ENCODE measurements at places on chromosomes 12 and 14.

DNA sequence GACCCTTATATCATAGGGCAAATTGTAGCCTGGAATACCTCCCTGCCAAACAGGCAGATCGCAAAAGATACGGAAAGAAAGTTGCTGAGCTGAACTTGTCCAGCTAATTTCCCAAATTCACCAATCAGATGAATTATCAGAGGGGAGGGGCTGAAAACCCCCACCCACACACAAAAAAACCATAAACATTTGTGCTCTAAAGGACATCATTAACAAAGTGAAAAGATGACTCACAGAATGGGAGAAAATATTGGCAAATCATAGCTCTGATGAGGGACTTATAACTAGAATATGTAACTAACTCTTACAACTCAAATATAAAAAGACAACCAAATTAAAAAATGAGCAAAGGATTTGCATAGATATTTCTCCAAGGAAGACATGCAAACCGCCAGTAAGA is 36.3 kb downstream of the PTHLH start:
- no peak for DNase-seq

DNA sequence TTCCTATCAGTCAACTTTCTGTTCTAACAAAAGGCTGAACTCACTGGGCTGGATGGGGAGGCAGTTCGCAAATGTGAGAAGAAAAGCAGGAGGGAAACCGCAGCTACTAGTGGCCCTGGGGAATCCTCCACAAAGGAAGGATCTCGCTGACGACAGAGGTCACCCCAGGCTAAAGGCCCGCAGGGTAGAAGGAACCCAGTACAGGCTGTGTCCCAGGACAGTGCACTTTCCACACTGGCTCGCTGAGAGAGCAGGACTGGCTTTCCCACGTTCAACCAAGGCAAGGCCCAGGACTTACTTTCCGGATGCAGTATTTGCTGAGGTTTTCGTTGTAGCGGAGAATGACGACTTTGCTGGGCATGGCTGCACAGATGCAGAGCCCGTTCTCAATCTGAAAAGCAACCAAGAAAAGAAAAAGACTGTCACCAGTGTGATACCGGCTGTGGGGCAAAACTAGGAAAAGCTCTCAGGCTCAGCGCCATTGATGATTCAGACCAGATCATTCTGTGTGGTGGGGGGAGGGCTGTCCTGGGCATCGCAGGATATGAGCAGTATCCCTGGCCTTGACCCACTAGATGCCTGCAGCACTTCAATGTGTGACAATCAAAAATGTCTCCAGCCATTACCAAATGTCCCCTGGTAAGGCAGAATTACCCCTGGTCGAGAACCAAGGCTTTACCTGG is 36.3 kb downstream of the PRKAB1 start:
- no peak for DNase-seq

DNA sequence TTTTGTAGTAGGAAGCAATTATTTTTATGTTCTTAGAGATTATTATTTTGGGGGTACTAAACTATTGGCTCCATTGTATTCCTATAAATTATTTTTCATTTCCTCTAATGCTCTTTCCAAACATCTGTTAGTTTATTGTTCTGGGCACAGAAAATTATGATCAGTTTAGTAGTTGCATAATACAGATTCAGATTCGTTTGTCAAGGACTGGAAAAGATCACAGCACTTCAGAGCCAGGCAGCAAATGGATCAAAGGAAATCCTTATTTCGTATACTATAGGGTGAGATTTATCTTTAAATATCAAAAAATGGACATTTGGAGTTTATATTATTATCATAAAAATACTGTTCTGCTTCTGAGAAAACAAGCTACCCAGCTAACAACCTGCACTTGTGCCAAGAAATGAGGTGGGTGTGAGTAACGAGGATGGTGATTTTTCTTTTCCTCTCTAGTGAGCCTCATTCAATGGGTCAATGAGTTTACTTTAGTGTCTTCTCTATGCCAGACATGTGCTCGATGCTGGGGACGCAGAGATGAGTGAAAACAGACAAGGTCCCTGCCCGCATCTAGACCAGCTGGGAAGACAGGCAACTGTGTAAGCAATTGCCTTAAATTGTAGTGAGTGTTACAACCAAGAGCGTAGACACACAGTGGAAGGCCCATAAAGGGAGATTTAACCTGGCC is 208.6 kb upstream of the PLXNC1 start:
- no peak for DNase-seq

- no peak for DNase-seq
Observed at GRCh38 chr12:14988035-14988434, 15.2 kb downstream of the PDE6H start.

- no peak for DNase-seq
Observed at GRCh38 chr12:112185093-112185923, 59.9 kb downstream of the TRAFD1 start.

GRCh38 chr14:104294983-104295680 is 156.7 kb downstream of the KIF26A start:
- no peak for DNase-seq

DNA sequence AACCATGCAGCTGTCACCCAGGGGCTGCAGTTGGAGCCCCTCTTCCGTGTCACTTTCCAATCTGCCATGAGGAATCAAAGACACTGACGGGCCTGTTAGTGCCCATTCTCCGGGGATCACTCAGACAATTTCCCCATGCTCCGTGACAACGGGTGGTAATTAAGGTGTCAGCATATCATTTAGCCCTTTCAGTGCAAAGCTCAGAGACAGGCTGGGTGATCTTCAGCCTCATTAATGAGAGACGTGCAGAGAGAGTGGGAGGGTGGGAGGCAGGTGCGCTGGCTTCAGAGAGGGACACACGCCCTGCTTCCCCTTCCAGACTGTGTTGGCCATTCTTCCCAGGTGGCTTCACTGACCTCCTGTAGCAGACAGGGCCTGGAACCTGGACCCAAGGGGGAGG is 58.7 kb downstream of the MVK start:
- no peak for DNase-seq

DNA sequence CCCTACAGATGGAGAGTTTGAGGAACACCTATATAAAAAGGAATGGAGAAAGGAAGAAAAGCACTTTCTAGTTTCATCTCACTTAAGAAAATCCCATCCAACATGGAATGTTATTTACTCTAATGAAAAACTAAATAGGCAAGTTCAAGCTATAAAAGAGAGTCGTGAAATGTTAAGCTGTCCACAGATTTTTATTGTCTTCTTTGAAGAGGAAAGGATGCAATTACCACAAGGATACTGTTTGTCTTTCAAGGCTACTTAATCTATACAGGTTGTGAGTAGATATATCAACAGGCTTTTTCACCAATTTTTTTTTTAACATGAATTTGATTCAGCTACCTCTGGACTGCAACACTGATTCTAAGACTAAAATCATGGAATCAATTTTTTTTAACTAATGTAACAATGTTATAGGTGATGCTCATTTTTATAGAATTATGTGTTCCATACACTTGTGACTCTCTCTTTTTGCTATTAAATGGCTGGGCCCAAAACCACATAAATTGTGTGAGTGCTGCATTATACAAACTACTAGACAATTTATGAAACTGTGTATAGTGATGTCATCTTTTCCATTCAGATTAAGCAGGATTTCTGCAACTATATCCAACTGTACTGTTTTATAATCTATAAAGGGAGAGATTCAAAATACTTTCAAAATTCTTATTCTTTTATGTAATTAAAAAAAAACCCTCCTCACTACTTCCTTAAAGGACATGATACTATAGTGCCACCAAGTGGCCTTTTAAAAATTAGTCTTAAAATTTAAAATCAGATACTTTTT is 26.8 kb upstream of the BMAL2 start:
- no peak for DNase-seq

- DNase-seq, result no peak
Observed at GRCh38 chr12:121738340-121738858, 25.8 kb downstream of the TMEM120B start.

DNA sequence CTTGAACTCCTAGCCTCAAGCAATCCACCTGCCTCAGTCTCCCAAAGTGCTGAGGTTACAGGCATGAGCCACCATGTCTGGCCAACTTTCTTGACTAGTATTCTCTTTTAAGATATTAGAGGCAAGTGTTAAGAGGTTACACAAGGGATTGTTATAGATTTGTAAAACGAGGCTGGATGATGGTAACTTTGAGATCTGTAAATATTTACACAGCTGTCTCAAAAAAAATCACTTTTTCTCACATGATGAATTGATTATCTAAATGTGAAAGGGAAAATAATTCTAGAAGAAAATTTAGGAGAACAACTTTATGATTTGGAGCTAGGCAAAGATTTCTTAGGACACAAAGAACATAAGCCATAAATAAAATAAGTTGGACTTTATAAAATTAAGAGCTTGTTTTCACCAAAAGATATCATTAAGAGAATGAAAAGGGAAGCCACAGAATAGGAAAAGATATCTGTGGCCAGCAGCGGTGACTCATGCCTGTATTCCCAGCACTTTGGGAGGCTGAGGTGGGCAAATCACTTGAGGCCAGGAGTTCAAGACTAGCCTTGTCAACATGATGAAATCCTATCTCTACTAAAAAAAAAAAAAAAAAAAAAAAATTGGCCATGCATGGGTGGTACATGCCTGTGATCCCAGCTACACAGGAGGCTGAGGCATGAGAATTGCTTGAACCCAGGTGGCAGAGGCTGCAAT is 77.4 kb downstream of the BBS10 start:
- DNase-seq, result no peak

DNA sequence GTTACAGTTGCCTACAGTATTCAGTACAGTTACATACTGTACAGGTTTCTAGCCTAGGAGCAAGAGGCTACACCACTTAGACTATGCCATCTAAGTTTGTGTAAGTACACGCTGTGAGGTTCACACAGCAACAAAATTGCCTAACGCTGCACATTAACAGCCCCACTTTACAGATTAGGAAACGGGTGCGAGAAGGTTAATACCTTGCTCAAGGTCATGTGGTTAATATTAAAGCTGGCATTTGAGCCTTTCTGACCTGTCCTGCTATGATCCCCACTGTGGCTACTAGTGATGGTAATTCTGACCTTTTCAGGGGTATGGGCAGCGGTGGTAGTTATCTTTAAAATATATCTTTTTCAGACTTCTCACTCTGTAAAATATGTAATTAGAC is 20.9 kb downstream of the ACVR1B start:
- DNase-seq, result no peak

DNA sequence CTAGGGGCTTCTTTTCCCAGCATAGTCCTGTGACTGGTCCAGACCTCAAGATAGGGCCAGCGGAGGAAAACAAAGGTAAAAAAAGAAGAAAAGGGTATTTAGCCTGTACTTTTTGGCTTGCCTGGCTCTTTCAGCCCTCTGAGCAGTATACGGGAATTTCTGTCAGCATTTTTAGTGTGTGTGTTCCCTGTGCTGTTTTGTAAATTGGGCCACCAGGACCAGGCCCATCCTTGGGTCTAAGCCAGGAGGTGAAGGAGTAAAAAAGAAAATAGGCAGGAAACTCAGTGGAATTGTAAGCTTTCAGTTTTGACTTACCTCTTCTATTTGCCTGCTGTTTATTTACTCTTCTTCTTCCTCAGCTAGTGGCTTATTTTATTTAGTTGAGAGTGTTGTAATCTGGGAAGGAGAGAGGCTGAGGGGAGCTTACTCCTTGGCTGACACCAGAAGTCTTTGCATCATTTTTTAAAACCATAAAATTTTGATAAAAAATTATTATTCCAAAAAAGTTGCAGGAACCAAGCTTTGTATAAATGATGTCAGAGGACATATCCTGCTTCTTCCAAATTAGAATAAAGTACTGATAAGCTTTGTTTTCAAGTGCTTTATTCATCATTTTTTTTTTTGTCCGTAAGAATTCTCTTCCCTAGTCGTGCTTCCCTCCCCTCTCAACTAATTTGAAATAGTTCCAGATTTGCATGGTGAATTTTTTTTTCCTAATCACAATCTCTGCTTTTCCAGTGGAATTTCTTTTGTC is 63.7 kb downstream of the DIP2B start:
- DNase-seq, result no peak

- DNase-seq, result no peak
Observed at GRCh38 chr12:32084017-32084688, 22.5 kb upstream of the BICD1 start.

GRCh38 chr12:95201056-95201670 is 16.1 kb downstream of the FGD6 start:
- DNase-seq, result no peak

DNA sequence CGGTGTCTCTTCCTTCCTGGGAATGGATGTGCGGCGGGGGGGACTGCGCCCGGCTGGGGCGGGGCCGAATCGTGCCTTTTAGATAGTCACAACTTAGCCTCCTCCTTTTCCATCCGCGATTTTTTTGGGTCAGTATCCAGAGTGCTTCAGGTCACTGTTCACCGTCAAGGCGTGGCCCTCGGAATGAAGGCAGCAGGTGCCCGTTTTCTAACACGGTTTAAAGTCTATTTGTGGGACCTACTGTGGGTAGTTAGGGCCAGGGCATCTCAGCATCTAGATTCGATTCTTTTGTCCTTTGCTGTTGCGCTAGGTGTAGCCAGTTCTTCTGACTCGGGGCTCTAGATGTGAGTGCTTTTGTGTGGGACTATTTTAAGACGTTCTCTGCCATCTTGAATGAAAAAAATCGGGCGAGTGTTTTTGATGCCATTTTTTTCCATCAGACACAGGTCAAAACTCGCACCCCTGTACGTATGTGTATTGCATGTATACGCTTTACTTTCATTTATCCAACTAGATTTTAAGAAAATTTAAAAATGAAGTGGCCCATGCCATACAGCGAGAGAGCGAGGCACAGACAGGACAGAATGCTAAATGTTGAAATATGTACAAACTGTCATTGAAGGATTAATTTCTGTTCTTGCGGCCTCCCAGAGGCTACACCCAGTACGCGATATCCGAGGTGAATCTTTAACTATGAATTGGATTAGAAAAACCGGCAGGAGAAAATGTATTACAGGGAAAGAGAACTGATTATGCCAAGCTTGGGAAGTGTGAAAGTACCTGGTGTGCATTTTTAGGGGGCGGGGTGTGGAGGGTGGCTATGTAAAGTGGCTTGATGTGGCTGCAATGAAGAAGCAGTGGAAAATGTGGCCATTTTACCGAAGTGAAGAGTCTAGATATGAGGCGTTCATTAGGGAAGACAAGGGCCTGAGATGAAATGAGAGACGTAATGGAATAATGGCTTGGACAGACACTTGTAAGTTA is 835 bp downstream of the VEZT start:
- no peak for DNase-seq

DNA sequence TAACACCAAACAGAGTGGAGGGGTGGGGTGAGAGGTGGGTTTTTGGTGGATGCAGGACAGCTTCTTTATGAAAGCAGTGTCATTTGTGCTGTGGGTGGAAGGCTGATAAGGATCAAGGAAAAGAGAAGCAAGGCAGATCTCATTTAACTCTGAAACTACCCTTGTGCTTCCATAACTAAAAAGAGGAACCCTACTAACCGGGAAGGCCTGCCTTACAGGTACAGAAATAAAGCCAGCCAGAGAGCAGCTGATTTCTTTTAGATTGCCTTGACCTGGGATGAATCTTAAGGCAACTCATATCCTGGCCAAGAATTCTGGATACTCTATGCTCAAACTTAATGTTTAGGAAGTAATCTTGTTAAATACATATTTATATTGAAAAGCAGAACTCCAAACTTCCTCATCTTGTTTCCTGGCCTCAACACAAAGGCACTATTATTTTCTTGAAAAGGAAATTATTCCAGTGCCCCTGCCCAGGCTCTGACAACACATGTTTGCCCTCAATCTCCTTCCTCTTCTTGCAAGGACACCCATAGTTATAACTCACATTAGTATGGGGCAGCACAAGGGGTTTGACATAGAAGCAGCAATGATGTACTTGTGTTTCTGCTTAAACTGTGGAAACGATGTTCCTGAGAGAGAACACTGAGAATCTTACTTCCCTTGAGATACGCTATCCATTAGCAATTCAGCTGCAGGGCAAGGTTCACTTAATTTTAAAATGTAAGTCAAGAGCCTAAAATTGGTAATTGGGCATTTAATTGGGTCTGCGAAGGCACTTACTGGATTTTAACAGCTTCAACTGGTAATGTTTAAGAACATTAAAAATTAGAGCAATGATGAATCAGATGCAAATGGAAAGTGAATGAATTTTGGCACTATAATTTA is 173.7 kb downstream of the STXBP6 start:
- no peak for DNase-seq
